Stimulated activated CD4-positive, alpha-beta T cell treated with anti-CD3 and anti-CD28 coated beads, Interleukin-4, amount 100 ng/mL, for 4 hours (primary cell): ENCODE measurements at places on chromosomes 7 and 10.

DNA sequence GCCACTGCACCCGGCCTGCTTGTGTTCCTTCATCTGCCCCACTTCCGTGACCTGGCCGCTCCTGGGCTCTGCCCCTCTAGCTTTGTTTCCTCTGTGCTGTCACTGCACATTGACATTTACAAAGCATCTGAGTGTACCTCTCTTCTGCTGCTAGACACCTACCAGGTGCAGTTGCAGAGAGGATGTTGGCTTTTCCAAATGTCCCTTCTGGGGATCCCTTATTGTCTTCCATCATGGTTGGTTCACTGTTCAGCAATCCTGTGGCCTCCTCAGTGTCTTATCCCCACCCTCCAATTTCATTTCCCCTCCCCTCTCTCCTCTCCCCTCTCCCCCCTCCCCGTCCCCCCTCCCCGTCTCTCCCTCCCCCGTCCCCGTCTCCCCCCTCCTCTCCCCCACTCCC lies 13.8 kb downstream of the VWA2 start:
- no peak for DNase-seq

- no peak for DNase-seq
These were observed 4.2 kb downstream of the NSUN6 start for GRCh38 chr10:18647151-18647550.

DNA sequence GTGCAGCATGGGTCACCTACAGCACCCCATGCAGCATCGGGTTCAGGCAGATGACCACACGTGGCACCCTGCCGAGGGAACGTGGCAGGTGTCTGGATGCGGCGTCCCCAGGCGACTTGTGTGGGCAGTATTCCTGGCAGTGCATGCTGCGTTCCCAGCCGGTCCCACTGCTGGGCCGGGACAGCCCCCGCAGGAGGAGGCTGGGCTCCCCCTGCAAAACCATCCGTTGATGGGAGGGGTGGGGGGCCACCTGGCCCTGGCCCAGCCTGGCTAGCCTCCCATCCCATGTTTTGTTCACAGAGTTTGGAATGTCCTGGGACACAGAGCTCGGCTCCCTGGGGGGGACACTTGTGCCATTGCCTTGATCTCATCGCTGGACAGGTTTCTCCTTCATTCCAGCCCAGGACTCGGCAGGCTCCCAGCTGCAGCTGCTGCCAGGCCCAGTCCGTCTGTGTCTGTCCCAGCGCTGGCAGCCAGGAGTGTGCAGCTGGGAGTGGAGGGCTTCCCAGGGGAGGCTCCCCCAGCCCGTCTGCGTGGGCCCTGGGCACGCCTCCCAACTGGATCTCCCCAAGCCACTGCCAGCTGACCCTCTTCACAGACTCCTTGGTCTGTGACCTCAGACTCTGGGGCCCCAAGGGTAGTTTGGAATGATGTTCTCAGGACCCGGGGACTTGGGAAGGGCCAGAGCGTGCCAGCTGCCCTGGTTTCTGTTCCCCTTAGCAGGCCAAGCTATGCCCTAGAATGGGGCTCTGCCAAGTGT lies 32.6 kb downstream of the TMEM270 start:
- no peak for DNase-seq

GRCh38 chr10:16527452-16527851 lies 5.8 kb upstream of the C1QL3 start:
- no peak for DNase-seq

GRCh38 chr7:82029236-82029913 lies 259.5 kb upstream of the HGF start:
- no peak for DNase-seq

- DNase-seq: no peak
These were observed 86.6 kb downstream of the WDFY4 start for GRCh38 chr10:48771234-48771633.

DNA sequence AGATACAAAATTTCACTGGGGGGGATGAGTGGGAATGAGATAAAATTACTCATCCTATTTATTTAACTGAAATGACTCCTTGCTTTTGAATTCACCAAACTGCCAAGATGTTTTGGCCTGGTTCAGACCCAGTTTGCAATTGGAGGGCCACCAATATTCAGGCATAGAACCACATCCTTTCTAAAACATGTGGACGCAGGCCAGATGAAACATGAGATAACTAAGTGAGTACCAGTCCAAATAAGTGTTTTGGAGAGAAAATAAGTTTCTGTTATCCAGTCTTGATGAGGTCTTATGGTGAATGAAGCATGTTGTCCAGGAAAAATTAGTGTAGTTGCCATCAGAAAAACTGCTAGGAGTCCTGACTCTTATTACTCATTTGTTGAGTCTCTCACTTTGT lies 36.3 kb upstream of the PDK4 start:
- no peak for DNase-seq

GRCh38 chr7:142632271-142633134 lies 116.8 kb upstream of the PRSS1 start:
- peak; percentile 40 for DNase-seq

GRCh38 chr10:71048971-71049615 lies 160.7 kb upstream of the PCBD1 start:
- DNase-seq: no peak

DNA sequence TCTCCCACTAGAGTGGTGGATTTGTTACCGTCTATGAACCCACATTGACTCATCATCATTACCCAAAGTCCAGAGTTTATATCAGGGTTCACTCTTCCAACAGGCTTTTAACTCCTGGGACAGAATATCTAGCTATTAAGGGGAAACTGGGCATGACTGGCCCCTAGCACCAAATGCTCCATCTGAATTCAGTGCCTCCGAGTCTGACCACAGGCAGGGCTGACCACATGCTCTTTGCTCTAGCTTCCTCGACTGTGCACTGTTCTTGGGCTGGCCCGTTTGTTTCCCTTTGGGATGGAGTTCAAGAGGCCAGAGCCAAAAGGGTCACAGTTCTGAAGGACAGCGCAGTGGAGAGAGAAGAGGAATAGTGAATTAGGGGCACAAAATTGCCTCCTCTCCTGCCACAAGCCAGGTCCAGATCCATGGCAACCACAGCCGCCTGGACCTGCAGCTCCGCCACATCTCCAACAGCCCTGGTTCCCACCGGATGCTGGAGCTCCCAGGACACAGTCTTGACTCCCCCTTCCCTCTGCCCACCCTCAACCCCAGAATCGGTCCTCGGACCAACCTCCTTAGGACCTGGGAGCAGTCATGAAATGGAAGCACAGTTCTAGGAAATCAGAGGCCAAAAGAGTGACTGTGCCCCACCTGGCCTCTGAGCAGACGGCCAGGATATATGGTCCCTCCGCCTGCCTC lies 16.2 kb downstream of the CAMK2G start:
- no peak for DNase-seq
